ENCODE measurements at places on chromosomes 7 and 10.

DNA sequence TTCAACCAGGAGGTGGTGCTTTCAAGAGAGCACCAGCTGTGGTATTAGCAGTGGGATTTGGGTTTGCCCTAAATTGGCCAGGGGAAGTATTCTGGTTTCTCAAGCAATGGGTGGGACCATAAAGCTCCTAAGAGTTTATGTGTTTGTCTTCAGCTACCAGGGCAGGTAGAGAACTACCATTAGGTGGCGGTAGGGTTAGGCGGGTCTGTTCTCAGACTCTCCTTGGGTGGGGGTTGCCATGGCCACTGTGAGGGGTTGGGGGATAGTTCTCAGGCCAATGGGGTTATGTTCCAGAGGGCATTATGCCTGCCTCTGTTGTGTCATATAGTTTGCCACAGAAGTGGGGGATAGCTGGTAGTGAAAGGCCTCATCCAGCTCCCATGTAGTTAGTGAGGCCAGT is 47.7 kb upstream of the BICC1 start:
- no peak for DNase-seq

DNA sequence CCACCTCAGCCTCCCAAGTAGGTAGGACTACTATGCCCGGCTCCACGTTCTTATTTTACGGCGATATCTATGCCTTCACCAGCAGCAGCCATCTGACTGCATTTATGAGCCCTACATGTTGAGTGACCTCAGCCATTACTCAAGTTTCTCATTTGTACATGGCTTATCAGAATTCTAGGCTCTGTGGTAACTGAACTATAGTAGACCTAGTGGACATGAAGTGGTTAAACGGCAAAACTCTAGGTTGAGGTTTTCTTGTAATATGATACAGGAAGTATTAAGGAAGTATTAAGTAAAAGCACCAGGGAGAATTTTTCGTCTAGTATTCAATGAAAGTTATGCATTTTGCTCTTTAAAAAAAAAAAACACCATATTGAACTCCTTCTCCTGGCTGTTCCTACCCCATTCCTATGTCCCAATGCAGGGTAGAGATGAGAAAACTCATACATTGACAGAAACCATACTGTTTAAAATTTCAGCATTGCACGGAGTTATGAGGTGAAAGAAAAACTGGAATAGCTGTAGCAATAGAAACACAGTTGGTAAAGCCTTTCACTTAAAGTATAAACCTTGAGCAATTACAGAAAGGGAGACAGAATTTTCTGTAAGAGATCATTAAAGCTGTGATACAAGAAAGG is 39.8 kb upstream of the EPC1 start:
- no peak for DNase-seq

DNA sequence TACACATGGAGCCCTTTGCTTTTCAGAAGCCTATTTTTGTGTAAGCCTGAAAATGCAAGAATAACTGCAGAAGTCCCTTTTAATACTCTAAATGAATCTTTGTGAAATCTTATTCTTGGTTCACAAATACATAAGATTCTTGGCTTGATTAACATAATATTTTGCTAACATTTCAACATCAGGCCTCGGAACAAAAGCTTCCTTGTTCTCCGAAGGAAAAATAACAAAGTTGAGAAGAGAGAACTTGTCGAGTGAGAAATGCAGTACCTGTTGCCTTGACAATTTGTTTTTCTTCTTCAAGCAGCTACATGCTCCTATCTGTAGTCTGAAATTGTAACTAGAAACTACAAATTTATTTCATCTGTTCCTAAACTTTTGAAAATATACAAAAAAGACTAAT is 8.5 kb downstream of the NT5C2 start:
- DNase-seq, result no peak

- no peak for DNase-seq
Measured at GRCh38 chr7:29196971-29197595, 2.5 kb downstream of the CHN2 start.

GRCh38 chr7:13036256-13036780 is 348.9 kb downstream of the ARL4A start:
- no peak for DNase-seq

DNA sequence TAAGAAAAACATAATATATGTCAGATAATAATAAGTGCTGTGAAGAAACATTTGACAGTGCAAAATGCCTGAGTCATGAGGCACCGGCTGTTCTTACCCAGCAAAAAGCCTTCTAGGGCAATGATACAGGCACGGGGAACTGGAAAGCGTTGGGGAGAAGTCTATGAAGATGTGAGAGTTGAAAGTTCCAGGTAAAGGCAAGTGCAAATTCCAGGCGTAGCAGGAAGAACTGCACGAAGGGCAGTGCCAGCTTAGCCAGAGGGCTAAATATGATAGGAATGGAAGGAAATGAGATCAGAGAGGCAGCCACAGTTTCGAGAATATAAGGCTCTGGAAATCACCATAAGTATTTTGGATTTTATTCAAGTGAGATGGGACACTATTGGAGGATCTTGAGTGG is 87.0 kb downstream of the IPMK start:
- no peak for DNase-seq

DNA sequence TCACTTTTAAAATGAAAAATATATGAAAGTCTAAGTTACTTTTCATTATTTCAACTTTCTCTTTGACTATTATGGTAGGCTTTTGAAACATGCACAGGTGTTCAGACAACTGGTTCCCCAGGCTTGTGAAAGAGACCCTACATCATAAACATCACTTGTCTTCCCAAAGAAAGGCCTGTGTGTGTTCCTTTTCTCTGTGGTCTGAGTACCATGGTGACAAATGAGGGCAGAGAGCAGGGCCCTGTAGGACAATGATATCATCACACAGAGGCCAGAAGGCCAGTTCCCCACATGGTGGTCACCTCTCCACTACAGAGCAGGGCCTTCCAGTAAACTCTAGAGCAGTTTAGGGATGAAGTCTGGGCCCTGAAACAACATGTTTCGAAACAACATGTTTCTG is 288.8 kb downstream of the USP6NL start:
- DNase-seq, result no peak

DNA sequence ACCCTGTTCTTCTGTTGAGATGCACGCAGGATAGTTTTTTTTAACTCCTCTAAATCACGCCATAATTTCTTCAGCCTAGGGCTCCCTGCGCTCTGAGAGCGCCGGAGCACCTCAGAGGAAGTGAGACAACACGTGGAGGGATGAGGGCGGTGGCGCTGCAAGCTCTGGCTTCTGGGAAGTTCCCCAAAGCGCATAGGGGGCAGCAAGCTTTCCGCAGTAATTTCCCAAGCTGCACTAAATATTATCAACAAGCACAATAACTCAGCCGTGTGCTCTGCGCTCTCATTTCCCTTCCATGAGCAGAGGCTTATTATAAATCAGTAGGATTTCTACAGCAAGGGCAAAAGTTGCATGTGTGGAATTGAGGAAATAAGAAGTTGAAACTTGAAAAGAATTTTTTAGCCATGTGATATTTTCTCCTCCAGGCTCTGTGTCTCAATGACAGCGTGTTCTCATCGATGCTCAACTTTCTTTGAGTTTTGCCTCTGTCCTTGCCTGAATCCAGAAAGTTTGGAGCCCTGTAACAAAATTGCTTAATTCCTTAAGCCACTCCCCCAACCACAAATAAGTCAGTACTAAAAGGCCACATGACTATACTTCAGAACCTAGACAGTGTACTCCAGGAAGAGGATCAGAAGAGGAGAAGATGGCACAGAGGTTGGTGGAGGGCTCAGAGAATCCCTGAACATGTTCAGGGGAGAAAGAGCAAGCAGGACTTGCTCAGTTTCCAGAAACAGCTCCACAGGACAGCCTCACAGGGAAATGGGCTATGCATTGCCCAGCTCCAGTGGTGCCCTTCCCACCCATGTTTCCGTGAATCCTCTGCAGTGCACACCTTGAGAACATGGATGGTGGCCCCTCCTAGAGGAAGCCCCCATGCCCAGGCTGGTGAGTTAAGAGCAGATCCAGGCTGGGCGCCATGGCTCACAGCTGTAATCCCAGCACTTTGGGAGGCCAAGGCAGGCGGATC is 221.5 kb upstream of the GHITM start:
- no peak for DNase-seq

DNA sequence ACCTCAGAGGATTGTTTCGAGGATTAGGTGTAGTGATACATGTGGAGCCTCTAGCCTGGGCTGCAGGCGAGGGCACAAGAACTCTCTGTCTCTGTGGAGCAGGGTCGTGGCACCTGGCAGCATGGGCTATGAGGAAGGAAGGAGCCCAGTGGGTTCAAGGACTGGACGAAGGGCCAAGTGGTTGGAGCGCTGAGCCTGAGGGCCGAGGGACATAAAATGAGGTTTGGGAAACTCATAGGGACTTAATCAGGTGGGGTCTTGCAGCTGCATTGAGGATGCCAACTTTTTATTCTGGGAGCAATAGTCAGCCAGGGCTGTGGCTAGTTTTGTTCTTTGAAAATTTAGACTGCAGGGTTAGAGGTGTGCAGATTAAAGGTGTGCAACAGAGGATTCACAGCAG is 33.0 kb upstream of the ZNF32 start:
- DNase-seq, result no peak

DNA sequence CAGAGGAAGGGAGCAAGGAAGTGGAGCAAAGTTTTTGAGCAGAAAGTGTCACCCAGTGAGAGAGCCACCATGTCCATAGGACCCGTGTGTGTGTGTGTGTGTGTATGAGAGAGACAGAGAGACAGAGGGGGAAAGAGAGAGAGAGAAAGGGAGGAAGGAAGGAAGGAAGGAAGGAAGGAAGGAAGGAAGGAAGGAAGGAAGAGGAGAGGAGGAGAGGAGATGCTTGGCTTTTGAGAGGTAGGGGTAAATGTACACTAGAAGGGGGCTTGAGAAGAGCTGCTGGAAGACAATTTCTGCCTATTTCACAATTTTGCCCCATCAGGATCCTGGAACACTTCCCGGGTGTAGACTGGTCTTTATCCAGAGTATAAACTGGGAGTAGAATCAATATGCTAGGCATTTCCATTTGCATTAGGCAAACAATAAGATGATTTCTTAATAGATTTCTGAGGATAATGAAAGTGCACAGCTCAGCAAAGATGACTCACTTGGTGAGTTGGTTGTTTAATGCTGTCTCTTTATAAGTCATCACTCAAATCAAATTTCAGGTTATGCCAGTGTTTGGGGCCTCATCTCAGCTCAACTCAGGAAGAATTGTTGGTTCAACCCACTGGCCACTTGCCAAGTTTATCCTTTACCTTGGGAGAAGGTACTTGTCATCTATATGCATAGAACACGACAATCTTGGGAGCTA is 70.0 kb upstream of the FAM13C start:
- DNase-seq, result no peak

DNA sequence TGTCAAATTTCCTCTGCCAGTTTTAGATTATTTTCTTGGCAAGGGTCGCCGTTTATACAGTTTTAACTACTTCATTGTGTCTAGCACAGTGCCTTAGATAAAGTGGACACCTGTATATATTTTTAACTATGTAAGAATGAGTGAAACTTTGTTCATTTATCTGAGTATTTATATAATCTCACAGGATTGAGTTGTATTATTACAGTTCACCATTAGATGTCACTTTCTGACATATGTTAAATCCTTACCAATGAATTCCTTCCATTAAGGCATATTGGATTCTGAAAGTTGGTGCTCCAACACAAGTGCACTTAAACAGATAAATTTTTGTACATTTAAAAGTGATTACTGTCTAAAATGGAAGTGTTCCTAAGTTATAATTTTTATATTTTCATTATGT is 43.0 kb downstream of the ZMYND11 start:
- DNase-seq, result no peak

GRCh38 chr10:67818323-67818722 is 19.7 kb downstream of the DNAJC12 start:
- DNase-seq, result no peak

DNA sequence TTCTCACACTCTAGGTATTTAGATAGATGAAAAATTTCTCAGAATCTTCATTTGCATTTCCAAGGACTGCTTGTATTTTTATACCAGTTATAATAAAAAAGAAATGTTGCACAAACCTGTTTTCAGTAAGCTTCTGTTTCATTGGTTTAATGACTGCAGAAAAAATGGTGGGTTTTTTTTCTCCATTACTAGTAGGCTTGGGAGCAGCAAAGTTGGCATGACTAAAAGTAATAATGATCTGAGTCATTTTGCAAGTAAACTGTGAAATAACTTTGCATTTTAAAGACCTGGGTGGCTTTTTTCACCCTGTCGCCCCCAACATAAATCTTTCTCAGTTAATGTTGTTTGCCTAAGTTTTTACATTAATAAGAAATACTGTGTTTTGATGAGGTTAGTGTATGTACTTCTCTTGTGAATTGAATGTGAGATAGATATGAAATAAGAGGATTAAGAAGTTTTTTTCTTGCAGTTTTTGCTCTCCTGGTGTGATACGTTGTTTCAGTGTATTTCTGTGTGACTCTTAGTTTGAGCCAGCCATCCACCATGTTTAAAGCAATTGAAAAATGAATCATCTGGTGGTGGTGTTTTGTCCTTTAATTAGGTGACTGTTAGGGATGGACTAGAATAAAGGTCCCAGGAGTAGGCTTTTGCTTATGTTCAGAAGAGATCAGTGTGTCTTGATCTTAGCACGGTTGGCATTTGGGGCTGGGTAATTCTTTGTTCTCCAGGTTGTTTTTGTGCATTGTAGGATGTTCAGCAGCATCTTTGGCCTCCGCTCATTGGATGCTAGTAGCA is 1.8 kb downstream of the GNAI1 start:
- DNase-seq, result no peak
